ENCODE measurements at places on chromosomes 6 and 20. TPM values are rescaled to one million over a fixed set of nuclear protein-coding genes. Genes with fewer than 3 reads are reported as not detected.

DNA sequence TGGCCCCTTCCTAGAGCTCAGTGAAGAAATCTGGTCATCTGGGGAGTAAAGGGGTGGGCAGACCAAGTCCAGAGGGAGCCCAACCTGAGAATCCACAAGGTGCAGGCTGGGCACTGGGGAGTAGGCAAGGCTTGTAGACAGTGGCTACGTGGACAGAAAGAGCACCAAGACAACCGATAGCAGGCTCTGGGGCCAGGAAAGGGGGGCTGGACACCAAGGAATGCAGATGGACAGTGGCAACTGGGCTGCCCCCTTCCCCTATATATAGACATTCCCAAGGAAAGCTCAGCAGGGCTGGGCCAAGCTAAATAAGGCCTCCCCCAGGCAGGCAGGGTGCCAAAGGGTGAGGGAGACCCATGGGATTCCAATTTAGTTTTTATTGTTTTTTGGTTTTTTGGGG is 1.5 kb upstream of the TNNC2 start:
- H3K27me3 ChIP-seq, result peaks cover 25% of the 10 kb centered on the region
- H3K27ac ChIP-seq, result no peak overlapping the region
- peaks cover 19% of the 10 kb centered on the region for H3K4me1 ChIP-seq
- no peak for DNase-seq

DNA sequence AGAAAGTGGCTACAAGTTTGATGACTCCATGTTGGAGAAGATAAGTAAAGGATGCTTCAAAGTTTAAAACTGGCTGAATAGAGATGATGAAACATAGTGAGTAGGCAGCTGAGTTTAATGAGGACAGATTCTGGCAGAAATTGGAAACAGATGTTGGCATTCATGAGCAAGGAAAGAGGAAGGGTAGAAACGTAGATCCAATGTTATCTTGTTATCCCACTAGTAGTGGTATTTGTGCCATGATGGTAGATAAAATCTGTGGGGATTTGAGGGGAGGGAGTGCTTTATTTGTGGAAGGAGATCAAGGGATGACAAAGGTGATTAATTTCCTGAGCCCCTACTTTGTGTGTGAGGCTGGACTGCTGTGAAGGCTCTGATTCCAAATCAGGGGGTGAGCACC is 69.5 kb downstream of the MRAP2 start:
- H3K27me3 ChIP-seq, result peaks cover 3% of the 10 kb centered on the region
- no peak overlapping the region for H3K27ac ChIP-seq
- no peak overlapping the region for H3K4me3 ChIP-seq
- H3K36me3 ChIP-seq, result no peaks in the 10 kb centered on the region
- H3K4me1 ChIP-seq, result no peaks in the 10 kb centered on the region

- no peak overlapping the region for H3K4me3 ChIP-seq
- DNase-seq, result no peak
- no peaks in the 10 kb centered on the region for H3K27me3 ChIP-seq
- no peak overlapping the region for H3K27ac ChIP-seq
- peaks cover 29% of the 10 kb centered on the region for H3K4me1 ChIP-seq
Observed at GRCh38 chr6:43516367-43516696, 394 bp downstream of the YIPF3 start.

DNA sequence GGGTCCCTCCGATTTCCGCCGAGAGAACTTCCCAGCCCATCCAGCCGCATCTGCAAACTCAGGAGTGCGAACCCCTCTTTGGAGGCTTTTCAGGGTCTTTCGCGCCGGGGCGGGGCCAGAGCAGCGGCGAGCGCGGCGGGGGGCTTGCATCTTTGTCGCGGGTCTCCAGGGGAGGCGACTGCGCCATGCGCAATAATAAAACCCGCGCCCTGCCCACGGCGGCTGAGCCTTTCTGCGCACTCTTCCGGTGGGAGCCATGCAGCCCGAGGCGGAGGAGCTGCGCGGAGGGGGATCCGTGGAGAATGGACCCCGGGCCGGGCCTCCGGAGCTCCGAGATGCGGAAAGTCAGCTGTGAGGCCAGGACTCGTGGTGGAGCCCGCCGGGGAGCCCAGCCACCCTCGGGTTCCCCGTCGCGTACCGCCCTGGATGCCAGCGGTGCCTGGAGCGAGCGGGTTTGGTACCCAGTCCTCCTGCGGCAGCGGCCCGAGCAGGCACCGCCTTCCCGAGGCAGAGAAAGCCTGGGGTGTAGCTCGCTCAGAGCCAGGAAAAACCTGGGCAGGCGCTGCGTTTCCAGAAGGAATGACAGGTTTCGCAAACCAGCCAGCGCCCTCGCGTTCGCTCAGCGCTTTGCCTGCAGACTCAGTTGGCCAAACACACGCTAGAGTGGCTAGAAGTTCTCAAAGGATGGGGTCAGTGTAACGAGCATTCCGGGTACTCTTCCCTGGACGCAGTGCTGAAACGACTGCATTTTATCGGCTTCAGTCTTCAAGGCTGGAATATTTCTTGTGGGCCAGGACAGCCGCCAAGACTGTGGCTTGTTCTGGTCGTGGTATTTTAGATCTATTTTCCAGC is 1.2 kb downstream of the AKAP12 start:
- peaks cover 64% of the 10 kb centered on the region for H3K27me3 ChIP-seq
- no peaks in the 10 kb centered on the region for H3K36me3 ChIP-seq
- H3K4me3 ChIP-seq, result peak overlapping the region; percentile 17
- H3K4me1 ChIP-seq, result peaks cover 15% of the 10 kb centered on the region
- H3K27ac ChIP-seq, result no peak overlapping the region
- DNase-seq, result no peak

DNA sequence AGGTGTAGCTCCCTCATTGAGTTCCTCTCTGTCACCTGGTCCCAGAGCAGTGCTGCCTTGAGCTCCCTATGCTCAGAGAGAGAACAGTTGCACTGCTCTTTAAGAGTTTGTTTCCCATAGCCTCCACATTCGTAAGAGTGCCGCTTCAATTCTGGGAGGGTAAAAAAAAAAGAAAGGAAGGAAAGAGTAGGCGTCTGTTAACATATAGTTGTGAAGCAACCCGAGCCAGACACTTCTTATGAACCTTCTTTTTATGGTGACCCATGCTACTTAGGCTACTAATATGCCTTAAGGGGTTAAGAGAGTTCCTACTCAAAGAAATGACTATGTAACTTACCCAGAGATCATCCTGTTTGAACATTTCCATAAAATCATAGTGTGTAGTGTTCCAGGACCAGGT is 4.3 kb upstream of the ARG1 start:
- H3K36me3 ChIP-seq, result peaks cover 8% of the 10 kb centered on the region
- no peak for DNase-seq
- no peak overlapping the region for H3K27ac ChIP-seq
- H3K27me3 ChIP-seq, result peaks cover 4% of the 10 kb centered on the region
- no peak overlapping the region for H3K4me3 ChIP-seq

DNA sequence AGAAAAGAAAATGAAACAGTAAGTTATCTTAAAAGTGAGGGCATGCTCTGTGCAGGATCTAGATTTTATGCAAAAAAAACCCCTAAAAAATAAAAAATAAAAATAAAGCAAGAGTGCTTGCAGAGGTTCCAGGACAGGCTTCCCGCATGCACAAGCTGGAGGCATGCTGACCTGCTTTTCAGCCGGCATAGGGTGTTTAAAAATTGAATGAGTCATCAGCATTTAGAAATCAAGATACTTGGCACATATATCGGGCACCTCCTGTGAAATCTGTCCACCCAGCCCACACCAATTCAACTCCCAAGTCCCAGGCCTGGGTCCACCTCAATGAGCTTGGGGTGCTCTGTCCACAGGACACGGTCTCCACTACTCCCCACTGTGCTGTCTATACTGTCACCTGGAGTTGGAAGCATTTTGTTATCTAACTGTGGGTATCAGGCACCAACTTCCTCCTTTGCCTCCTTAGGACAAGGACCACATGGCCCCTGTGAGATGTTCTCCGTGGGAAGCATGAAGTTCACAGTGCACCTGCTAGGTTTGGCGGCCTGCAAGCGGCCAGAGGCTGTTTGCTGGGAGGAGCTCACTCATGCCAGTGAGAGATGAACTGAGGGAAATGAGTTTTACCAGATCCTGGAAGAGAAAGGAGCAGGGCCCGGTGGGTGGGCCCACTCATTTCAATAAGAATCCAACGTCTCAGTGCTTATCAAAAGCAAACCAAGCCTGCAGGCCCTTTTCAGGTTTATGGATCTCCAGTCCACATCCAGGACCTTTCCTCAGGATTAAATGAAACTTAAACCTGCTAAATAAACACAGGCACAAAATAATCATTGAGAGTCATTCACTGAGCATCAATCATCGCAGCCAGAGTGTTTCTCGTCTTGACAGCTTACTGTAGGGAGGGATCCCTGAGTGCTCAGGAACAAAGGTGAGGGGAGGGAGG is 121.1 kb downstream of the FOXA2 start:
- no peak for DNase-seq
- no peak overlapping the region for H3K27ac ChIP-seq
- no peaks in the 10 kb centered on the region for H3K36me3 ChIP-seq

- no peaks in the 10 kb centered on the region for H3K4me1 ChIP-seq
- no peak overlapping the region for H3K27ac ChIP-seq
- no peaks in the 10 kb centered on the region for H3K27me3 ChIP-seq
- H3K36me3 ChIP-seq, result peaks cover 2% of the 10 kb centered on the region
- no peak overlapping the region for H3K4me3 ChIP-seq
Observed at GRCh38 chr20:16363506-16364319, 209.5 kb downstream of the KIF16B start.

DNA sequence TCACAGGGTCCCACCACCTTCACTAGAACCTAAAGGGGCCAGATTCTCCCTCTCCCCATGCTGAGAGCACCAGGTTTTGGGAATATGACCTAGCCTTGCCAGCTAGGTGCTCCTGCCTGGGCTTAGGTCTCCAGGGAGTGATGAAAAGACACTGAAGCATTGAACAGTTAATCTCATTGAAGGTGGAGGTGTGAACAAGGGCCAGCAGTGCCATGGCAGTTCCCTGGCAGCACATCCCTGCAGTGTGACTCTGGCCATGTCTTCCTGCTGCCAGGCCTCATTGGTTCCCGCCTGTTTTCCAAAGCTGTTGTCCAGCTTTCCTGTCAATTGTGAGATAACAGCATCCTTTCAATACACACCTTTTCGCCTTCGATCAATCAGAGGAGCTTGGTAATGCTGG is 10.9 kb downstream of the PPIL6 start:
- H3K4me1 ChIP-seq, result no peaks in the 10 kb centered on the region
- H3K27me3 ChIP-seq, result peaks cover 9% of the 10 kb centered on the region
- no peak for DNase-seq
- no peak overlapping the region for H3K4me3 ChIP-seq
- no peak overlapping the region for H3K27ac ChIP-seq

EBF4 gene
- 2.9 TPM for total RNA-seq

COL9A1 gene
- not detected for total RNA-seq

CCM2L gene
- total RNA-seq, result not detected

SLC35D3 gene
- total RNA-seq, result 0.13 TPM

FOXA2 gene
- total RNA-seq, result not detected

LHFPL5 gene
- total RNA-seq, result not detected

ZSWIM1 gene
- total RNA-seq, result 2.7 TPM

C20orf144 gene
- 0.30 TPM for total RNA-seq
